ENCODE measurements at places on chromosomes 7 and 10. TPM values are rescaled to one million over a fixed set of nuclear protein-coding genes. Genes with fewer than 3 reads are reported as not detected.

Gene PLXDC2
- 56.9 TPM for polyA plus RNA-seq

Gene VSIR
- 48.7 TPM for polyA plus RNA-seq

Gene SCART1
- 2.3 TPM for polyA plus RNA-seq

Gene ATP6V0A4
- polyA plus RNA-seq = 0.94 TPM

Gene OR6V1
- polyA plus RNA-seq = not detected

Gene RAB19
- 1.1 TPM for polyA plus RNA-seq

Gene AVPI1
- 6.2 TPM for polyA plus RNA-seq
